ENCODE measurements at places on chromosomes 3 and 15.

GRCh38 chr3:134795746-134796280, 753 bp downstream of the EPHB1 start:
- no peak for DNase-seq

DNA sequence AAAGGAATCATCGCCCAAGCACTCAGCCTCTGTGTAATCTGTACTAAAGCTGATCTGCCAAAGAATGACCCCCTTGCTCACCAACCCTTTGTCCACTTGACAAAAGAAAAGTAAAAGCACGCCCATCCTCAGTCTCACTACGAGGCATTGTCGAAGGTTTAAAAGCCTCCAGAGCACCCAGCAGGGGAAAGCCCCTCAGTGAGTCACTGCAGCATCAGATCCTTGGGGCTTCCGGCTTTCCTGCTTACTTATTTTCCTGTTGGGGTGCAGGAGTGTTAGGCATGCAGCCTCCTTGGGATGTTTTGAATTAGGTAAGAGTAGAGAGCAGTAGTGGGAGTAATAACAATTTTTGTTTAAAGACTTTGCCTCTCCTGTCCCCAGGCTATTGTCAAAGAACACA, 216.1 kb downstream of the MTHFS start:
- no peak for DNase-seq

- DNase-seq = no peak
These were observed 93.0 kb upstream of the TSPAN3 start for GRCh38 chr15:77163781-77164384.

DNA sequence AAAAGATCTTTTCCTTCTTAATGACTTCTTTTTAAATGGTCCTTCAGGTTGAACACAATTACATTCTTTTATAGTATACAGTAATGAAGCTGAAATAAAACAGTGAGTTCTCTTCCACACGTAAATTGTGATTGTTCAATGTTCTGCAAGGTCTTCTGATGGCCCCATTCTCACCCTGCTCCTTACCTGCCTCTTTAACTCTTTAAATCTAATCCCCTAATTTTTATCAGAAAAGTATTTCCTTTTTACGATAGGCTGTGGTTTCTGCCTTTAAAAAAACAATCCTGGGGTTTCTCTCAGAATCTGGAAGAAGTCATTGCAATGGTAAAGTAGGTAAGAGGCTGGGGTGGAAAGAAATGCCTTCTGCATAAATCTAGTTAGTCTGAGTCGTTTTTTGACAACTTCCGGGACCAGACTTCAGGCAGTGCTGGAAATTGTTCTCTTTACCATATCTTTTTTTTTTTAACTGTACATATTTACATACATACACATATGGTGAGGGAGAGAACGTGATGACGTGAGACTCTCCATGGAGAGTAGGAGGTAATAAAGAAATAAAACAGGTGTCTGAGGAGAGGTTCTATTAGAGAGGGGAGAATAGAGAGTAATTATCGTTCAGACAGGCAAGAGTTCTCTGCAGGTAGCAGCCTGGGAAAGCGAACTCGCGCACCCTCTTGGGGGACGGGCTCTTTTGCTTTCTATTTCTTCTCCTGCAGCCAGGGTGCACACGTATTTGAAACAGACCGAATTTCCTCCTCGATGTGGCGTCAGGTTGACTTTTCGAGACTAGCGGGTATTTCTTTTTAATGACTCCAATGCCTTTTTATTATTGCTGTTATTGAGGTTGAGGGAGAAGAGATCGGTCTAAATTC, at the start of gene SIDT1:
Gene SIDT1 (plus strand): TSS at position 730 of the 872 bp plus-strand sequence. CDS start 467 bp downstream, outside the sequence.
- peak; percentile 56 for DNase-seq

- DNase-seq = no peak
These were observed 109.4 kb upstream of the SAMMSON start for GRCh38 chr3:69890084-69890483.

GRCh38 chr3:67998281-67998680, 343.9 kb upstream of the SUCLG2 start:
- DNase-seq = no peak

GRCh38 chr3:56758539-56758981, 43.2 kb downstream of the ARHGEF3 start:
- no peak for DNase-seq

DNA sequence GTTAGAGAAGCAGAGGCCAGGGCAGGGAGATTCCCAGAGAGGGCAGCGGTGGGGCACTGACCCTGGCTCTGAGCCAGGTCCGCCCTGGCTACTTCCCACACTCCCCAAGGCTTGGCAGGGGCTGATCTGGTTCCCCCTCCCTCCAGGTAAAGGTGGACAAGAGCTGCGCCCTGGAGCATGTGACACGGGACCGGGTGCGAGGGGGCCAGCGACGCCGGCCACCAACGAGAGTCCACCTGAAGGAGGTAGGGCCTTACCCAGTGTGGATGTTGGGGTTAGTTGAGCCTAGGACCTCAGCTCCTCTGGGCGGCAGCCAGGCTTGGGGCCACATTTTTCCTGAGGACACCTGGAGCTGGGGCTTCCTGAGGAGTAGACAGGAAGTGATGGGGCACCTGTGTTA, 19.6 kb downstream of the PLEKHO2 start:
- no peak for DNase-seq

GRCh38 chr3:33061782-33062181, 35.2 kb downstream of the GLB1 start:
- no peak for DNase-seq

- no peak for DNase-seq
These were observed 22.9 kb downstream of the MITF start for GRCh38 chr3:69761896-69762767.

DNA sequence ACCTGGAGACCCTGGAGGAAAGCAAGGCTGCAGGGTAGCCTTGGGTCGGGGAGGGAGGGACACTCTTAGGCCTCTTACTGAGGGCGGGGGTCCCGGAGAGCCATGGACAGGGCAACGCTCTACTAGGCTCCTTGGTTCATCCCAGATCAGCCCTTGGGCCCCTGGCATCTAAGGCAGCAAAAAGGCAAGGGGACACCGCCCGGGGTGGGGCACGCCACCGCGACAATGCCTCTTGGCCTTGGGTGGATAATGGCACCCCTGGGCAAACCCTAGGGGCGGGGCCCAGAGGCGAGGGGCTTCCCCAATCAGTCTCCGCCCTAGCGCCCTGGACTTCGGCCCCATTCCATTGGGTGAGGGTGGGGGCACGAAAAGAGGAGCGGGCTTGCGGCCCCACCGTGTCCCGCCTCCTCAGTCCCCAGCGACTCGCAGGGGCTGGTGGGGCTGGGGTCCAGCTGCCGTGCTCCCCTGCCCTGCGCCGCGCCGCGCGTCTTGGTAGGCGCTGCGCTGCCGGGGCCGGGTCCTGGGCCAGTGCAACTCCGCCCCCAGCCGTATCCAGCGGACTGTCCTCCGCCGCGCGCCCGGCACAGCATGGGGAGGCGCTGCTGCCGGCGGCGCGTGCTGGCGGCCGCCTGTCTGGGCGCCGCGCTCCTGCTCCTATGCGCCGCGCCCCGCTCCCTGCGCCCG, at the start of gene CHST13:
Gene CHST13 (plus strand): TSS at position 411 of the 684 bp plus-strand sequence. CDS start 178 bp downstream, at position 589.
- DNase-seq = no peak

GRCh38 chr3:73924048-73924447, 299.3 kb upstream of the PDZRN3 start:
- no peak for DNase-seq

DNA sequence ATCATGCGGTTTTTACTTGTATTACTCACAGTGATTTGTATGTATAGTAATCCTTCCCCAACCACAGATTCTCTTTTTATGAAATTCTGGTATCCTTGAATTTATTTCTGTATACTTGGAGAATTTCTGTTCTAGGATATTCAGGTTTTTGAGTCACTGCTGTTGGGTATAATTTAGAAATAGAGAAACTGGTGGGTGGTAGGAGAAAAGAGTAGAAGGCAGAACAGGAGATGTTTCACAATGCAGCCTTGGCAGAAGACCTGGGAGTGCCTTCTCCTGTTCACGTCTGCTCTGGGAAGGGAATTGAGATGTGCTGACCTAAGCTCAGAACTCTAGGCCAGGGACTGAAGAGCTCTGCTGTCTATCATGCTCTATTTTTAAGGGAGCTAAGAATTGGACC, 193.6 kb downstream of the EPHB1 start:
- no peak for DNase-seq

DNA sequence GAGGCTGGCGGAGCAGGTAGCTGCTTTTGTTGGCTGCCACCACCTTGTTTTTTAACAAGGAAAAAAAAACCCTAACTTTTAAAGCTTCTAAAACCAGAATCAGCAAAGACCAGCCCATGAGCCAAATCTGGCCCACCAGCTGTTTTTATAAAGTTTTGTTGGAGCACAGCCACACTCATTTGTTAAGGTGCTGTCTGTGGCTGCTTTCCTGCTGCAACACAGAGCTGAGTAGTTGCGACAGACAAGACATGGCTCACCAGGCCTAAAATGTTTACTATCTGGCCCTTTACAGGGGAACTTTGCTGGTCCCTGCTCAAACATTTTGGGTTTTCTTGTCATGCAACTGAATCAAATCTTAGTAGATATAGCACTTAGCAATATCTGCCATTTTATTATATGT, 18.9 kb downstream of the EFCAB12 start:
- no peak for DNase-seq

- DNase-seq = no peak
These were observed 89.7 kb downstream of the HMG20A start for GRCh38 chr15:77510066-77511057.

GRCh38 chr15:49387471-49387870, 35.6 kb upstream of the FGF7 start:
- DNase-seq = no peak

- no peak for DNase-seq
These were observed 4.4 kb downstream of the CMTM6 start for GRCh38 chr3:32498252-32498651.

GRCh38 chr3:172384836-172385235, 63.4 kb downstream of the GHSR start:
- no peak for DNase-seq

DNA sequence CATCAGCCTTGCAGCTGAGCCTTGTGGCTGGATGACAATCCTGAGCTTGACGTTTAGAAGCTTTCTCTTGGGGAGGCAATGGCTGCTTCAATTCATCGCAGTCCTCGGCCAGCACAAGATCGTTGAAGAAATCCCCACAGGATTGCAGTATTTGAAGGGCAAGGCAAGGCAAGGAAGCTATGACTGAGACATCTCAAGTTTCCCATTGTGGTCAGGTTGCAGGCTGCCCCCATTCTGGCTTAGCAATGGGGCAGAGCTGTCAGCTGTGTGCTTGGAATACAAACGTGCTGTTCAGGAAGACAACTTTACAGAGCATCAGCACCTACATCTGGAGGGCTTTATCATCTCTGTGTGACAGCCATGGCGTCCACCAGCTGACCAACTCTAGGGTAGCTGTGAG, 275.9 kb upstream of the TBL1XR1 start:
- DNase-seq = no peak

- no peak for DNase-seq
These were observed 5.4 kb downstream of the CLN6 start for GRCh38 chr15:68224108-68224507.

- no peak for DNase-seq
These were observed 847.1 kb upstream of the ALCAM start for GRCh38 chr3:104519468-104520227.

GRCh38 chr15:71812966-71813722, 2.8 kb downstream of the NR2E3 start:
- no peak for DNase-seq

DNA sequence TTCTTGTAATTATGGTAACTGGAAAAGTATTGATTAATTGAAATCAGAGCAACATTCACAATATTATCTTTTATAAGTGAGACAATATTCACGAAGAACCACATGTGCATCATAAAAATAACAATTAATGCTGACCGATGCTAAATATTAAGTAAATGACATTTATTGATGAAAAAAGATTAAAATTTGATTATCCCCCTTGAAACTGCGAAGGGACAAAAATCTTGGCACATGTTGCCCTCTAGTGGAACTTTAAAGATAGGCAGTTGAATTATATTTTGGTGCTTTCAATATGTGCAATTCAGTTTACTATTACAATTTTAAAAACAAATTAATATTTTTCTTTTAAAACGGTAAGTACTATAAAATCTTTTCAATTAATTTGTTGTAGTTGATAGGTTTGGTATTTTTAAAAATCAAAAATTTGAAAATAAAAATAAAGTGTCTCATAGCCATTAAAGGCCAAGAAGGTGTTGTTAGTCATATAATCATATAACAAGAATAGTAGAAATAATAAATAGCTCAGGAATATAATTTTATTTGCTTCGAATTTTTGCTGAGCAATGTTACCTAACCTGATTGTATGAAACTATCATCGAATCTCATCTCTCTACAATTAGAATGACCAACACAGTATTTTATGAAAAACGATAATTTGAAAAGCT, 270.2 kb downstream of the ROBO1 start:
- no peak for DNase-seq

DNA sequence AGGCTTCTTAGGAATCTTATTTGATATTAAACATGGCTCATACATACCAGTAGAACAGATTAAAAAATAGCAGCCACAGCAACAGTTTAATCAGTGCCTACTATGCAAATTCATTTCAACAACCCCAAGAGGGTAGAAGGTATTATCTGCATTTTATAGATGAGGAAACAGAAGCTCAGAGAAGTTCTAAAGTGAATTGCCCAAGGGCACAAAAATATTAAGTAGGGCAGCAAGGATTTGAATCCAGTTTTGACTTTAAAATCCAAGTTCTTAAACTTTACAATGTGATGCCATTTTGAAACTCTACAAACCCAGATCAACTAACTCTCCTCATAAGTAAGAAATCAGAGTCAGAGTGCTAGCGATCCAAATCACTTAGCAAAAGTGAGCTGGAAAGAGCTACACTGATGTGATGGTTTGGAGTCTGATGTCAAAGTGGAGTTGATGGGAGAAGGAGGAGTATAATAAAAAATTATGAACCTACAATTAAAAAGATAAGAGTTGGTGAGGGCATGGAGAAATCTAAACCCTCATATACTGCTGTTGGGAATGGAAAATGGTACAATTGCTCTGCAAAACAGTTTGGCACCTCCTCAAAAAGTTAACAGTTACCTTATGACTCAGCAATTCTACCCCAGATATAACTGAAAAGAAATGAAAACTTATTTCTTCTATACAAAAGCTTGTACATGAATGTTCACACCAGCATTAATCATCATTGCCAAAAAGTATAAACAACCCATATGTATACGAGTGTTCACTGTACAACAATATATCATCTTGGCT, 51.0 kb upstream of the PLXND1 start:
- DNase-seq = no peak

DNA sequence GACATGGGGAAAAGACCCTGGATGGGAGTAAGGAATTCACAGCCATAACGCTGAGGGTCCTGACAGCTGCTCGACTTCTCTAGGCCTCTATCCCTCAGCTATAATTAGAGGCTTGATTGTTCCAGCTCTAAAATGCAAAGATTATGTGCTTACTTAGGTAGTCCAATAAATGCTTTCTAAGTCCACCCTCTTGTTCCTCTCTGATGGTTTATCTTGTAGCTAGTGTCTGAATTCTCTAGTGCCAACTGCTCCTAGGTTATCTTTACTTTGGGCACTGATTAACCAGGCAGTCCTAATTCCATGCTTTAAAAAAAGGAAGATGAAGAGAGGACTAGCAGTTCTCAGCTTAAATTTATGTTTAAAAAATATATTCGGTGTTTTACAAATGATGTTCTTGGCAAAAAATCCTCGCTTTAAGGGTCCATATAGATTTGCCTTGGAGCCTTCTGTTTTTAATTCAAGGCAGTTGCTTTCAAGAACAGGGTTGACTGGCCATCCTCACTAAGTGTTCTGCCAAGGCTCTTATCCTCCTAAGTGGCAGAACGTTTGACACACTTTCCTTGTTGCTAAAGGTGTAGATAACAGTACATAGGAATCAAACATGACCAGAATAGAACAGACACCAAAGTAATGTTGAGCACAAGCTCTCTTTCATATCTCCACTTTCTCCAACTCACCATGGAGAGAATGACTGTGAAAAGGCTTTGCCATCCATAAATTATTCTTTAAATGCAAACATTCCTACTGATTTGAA, 60.6 kb downstream of the THRB start:
- no peak for DNase-seq

- no peak for DNase-seq
These were observed 85.6 kb upstream of the ACP3 start for GRCh38 chr3:132231633-132232032.
